Activated T-cell treated with anti-CD3 and anti-CD28 coated beads for 4 hours (primary cell): ENCODE measurements at places on chromosomes 3 and 15.

DNA sequence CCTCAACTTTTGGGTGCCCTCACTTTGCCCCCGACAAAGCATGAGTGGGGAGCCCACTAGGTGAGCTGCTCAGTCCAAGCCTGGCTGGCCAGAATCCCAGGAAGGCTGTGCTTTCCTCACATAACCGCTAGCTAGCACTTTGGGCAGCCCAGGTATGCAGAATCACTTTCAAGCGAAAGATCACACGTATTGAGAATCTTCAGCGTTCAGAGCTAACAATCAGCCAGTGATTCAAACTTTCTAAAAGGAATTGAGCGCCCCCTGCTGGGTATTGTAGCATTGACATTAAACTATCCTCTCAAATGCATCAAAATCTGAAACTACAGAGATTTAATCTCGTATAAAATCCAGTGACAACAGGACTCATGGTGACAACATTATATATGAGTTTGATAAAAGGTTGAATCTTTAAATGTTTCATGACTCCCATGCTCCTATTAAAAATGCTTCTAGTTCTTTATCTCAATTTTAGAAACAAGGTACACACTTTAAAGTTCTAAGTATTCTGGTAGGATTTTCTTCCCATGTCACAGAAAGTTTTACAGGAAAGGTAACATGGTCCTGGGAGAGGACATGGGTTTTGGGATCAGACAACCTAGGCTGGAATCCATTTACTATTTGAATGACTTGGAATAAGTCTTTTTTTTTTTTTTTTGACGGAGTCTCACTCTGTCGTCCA lies 11.8 kb downstream of the ANAPC13 start:
- peak; percentile 81 for DNase-seq

DNA sequence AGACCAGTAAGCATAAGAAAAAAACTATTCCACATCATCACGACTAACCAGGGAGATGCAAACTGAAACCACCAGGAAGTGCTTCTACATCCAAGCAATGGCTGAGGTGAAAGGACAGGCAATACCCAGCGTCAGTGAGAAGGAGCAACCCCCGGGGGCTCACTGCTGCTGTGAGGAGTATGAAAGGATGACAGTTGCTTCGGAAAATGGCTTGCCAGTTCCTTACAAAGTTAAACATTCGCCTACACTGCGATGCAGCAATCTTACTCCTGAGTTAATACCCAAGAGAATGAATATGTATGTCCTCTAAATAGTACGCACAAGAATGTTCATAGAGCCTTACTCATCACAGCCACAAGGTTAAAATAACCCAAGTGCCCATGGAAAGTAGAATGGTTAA lies 13.3 kb upstream of the PLXNA1 start:
- no peak for DNase-seq

- no peak for DNase-seq
Measured at GRCh38 chr15:70463453-70463834, 299.9 kb downstream of the UACA start.

GRCh38 chr3:133745108-133745507 lies 1.1 kb upstream of the TF start:
- no peak for DNase-seq

- no peak for DNase-seq
Measured at GRCh38 chr3:139044366-139045210, at the start of gene PRR23C. TSS of gene PRR23C (minus strand) at chr3:139044892. CDS start at chr3:139044620, 272 bp downstream.

- DNase-seq: no peak
Measured at GRCh38 chr3:20023623-20024405, 11.8 kb upstream of the PP2D1 start.

- no peak for DNase-seq
Measured at GRCh38 chr3:136914739-136915138, 43.0 kb upstream of the IL20RB start.

DNA sequence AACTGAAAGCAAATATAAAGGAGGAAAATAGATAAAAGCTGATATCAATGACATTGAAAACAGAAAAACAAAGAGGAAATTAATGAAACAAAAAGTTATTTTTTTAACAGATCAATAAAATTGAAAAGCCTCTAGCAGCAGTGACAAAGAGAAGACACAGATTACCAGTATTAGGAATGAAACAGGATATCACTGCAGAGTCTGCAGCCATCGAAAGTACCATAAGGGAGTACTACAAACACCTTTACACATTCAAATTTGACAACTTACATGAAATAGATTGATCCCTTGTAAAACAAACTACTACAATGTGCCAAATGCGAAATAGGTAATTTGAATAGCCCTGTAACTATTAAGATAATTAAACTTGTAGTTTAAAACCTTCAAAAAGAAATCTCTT lies 24.9 kb upstream of the DHX36 start:
- DNase-seq: no peak

- no peak for DNase-seq
Measured at GRCh38 chr3:196506687-196507086, 3.1 kb upstream of the RNF168 start.

- no peak for DNase-seq
Measured at GRCh38 chr3:36941162-36941561, 3.7 kb downstream of the TRANK1 start.
